Right cardiac atrium (tissue), 5 donors: ENCODE measurements at places on chromosomes 12 and 14. TPM values are rescaled to one million over a fixed set of nuclear protein-coding genes. Genes with fewer than 3 reads are reported as not detected.

DNA sequence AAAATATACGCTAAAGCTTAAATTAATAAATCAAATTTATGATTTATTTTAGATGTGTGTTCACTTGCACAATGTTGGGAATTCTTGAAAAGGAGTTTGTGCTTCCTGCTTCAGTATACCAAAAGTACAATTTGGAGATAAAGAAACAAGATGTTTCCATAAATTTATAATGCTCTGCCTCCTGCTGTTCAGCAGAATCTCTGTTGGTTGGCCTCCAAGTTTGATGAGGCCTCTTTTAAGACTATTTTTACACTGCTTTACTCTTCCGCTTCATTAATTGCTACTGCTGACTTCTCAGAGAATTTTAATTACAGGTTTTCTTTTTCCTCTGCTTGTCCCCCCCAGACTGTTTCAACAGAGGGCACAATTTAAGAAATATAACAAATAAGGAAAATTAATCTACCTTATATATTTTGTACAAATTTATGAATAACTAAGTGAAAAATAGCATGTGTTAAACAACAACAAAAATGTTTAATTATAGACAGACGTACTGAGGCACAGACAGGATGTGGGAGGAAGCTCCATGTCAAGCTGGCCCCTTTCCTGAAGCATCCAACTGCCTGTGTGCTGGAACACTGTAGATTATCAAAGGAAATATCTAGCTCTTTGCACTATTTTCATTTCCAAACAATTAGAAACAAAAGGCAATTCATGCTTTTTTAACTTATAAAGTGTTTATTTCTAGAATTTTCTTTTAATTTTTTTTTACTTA is 83.9 kb downstream of the PIK3C2G start:
- DNase-seq, result no peak

Gene GPR162
- 8.1 TPM for total RNA-seq

Gene ZNF664
- 76.3 TPM for total RNA-seq

Gene CIROP
- not detected for total RNA-seq

Gene SLC10A1
- total RNA-seq, result not detected

Gene C12orf57
- 263 TPM for total RNA-seq

DNA sequence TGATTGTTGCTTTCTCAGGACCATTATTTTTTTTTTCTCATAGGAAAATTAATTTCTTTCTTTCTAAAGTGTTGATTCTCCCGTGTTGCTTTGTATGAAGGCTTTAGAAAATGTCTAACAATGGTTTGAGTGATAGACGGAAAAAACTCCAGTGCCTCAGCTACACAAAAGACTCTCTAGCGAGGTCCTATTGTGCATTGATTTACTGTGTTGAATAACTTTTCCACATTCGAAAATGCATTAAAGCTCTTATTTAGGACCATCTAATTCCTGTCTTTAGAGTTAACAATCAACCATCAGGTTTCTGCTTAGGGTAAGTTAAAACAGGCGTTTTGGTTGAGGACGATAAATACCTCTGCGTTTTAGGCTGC is 99.6 kb downstream of the PTPN11 start:
- DNase-seq, result no peak

DNA sequence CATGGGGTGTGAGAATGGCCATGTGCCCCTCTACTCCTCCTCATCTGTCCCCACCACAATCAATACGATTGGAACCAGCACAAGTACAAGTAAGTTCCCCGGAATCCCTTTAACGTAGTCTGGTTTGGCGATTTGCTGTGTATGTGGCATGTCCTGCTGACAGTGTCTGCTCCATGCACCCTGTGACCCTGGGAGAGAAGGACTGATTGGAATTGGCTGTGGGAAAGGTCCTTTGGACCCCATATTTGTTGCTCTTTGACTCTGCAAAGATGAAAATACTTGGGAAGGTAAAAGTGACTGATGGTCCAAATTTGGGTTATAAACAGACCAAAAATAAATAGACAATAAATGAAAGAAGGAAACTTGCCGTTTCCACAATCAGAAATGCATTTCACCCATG is 135.6 kb downstream of the SAMD4A start:
- DNase-seq, result no peak
